OCI-M1 (cell line): ENCODE measurements at places on chromosomes 12 and 14.

- DNase-seq = no peak
These were observed 168.2 kb downstream of the KIF26A start for GRCh38 chr14:104306450-104307040.

GRCh38 chr12:116222358-116222757, 55.1 kb downstream of the MED13L start:
- peak; percentile 48 for DNase-seq

DNA sequence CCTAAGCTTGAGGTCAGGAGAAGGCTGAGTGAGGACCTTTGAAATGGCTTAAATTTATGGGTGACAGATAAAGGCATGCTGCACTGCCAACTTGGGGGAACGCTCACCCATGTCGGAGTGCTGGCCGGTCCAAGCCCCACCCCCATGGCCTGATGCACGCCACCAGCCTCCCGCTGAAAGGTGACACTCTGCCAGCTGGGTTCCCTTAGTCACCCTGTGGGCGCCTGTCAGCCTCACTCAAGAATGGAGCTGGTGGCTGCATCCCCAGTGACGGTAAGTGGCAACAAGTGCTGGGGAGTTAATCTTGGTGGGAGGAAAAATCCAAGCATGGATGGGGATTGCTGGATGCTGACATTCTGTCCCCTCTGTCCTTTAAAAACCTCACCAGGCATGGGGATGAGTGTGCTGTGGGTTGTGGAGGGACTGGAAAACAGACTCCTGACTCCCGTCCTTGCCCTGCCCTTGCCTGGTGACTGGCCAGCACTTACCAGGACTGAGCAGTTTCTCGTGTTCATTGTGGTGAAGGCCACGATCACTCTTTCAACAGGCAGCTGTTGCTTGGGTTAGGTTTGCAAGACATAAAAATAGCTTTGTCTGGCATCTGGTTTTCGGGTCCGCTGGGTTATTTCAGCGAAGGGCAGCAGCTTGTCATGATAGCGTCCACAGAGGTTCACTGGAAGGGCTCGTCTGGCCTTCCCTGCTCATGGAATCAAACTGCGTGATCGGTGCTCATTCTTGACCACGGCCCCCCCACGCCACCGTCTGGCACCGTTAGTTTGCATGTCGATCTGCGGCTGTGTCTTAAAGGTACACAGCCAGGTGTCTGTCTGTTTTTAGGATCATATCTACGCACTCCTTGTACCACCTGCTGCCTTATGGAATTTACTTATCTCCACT, 15.0 kb downstream of the ACACB start:
- no peak for DNase-seq

GRCh38 chr12:39043424-39043822, 138.0 kb upstream of the CPNE8 start:
- no peak for DNase-seq

GRCh38 chr12:47034661-47035060, 44.8 kb upstream of the PCED1B start:
- peak; percentile 31 for DNase-seq

- DNase-seq = no peak
These were observed 29.7 kb downstream of the A2ML1 start for GRCh38 chr12:8852119-8852518.

GRCh38 chr12:8445731-8446130, 10.0 kb upstream of the CLEC6A start:
- DNase-seq = no peak

DNA sequence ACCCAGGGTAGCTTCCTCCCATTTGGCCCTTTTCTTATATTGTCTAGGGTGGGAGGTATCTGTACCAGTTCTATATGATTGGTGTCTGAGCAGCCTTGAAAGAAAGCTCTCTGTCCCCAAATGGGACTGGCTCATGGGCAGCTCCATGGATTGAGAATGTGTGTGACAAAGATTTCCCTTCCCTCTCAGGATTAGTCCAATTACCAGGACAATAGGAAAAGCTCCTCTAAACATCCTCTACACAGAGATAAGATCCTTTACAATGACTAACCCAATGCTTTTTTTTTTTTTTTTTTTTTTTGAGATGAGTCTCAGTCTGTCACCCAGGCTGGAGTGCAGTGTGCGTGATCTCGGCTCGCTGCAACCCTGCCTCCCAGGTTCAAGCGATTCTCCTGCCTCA, 112.1 kb downstream of the SLC35F4 start:
- DNase-seq = no peak

DNA sequence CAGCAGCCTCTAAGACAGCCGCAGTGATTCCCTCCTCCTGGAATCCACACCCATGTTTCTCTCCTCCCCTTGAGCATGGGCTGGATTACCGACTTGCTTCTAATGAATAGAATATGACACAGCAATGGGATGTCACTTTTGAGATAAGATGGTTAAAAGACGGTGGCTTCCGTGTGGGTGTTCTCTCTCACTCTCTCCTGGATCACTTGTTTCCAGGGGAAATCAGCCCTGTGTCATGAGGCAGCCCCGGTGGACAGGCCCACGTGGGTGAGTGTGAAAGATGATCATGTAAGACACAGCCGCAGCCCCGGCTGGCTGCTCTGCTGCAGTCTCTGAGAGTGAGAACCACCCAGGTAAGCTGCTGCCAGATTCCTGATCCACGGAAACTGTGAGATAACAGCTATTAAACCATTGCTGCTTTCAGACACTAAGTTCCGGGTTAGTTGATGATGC, 10.7 kb downstream of the MOAP1 start:
- DNase-seq = peak; percentile 58

DNA sequence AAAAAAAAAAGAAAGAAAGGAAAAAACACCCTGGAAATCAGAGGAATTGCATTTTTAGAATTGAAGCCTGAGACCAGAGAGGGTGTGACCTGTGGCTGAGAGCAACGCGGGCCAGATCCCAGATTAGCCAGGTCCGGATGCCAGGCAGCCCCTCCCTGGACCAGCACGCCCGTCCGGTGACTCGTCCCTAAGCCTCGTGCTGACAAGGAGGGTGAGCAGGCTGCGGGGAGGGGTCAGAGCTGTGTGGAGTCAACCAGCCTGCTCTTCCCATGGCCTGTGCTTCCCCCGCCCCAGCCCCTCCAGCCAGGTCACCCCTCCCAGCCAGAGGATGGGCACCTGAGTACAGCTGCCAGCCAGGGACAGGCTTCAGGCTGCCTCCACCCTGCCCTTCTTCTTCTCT, 4.2 kb upstream of the KLC1 start:
- DNase-seq = peak; percentile 12

- no peak for DNase-seq
These were observed 109.3 kb downstream of the TMTC1 start for GRCh38 chr12:29674463-29674862.

GRCh38 chr14:75561013-75561432, 17.4 kb upstream of the FLVCR2 start:
- peak; percentile 53 for DNase-seq
